ENCODE measurements at places on chromosomes 6 and 20. TPM values are rescaled to one million over a fixed set of nuclear protein-coding genes. Genes with fewer than 3 reads are reported as not detected.

GRCh38 chr6:99093456-99094190, 145.9 kb upstream of the FBXL4 start:
- no peak for DNase-seq

- DNase-seq, result peak; percentile 67
These were observed 665.1 kb downstream of the RNF144B start for GRCh38 chr6:19052219-19052618.

DNA sequence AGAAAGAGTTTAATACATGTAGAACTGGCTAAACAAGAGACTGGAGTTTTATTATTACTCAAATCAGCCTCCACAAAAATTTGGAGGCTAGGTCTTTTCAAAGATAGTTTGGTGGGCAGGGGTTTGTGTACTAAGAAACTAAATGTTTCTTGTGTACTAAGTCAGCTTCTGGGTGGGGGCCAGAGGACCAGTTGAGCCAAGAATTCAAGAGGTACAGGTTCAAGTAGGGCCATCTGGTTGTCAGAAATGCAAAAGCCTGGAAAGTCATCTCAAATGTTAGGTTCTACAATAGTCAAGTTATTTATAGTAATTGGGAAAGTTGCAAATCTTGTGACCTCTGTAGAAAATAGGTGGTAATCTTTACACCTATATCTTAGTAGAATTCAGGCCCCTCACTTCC, 51.7 kb downstream of the CEP43 start:
- DNase-seq, result no peak

DNA sequence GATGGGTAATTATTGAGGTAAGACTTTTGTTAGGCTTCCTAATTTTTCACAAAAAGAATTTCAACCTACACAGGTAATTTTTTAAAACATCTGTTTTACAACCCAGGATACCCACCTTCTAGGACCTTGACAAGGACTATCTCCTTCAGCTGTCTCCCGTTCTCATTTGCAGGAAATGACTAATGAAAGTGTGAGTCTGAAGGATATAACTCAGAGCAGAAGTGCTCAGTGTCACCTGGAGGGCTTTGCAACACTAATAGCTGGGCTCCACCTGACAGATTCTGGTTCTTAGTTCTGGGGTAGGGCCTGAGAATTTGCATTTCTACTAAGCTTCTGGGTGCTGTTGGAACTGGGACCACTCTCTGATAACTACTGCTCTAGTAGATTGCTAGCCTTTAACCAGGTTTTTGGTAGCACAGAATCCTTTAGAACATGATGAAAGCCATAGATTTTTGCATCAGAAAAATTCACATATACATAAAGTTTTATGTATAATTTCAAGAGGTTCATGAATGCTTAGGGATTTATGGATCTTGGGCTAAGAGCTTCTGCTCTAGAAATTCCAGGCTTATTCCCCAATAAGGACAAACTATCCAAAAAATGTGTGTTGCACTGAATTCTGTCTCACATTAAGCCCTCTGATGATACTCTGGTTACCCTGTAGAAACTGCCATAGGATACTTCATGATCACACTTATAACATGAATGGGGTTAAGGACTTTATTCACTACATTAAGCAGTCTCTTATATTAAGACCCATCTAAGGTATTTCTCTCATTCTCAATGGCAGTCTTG, 30.3 kb downstream of the AK9 start:
- no peak for DNase-seq

- peak; percentile 7 for DNase-seq
These were observed 13.1 kb upstream of the DEK start for GRCh38 chr6:18277237-18278006.

Gene RTF2
- total RNA-seq, result 128 TPM

GRCh38 chr6:10201606-10202510, 213.0 kb downstream of the TFAP2A start:
- no peak for DNase-seq

Gene TUBB2B
- total RNA-seq, result 10.4 TPM

Gene TSPYL4
- 34.1 TPM for total RNA-seq

DNA sequence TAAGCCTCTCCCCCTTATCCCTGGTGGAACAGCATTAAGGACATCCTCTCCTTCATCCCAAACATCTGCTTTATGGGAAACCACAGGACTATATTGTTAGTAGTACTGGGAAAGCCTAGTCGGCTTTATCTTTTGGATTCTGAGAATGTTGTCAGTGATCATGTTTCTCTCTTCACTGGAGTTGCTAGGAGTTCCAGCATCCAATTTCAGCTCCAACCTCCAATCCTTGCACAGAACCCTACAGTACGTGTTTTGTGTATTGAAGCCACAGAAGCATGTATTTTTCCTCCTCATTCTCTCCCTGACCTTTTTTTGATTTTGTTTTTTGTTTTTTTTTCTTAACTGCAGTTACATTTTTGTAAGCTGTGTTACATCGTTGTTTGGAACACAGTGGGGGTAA, 84.0 kb downstream of the PHACTR3 start:
- no peak for DNase-seq

DNA sequence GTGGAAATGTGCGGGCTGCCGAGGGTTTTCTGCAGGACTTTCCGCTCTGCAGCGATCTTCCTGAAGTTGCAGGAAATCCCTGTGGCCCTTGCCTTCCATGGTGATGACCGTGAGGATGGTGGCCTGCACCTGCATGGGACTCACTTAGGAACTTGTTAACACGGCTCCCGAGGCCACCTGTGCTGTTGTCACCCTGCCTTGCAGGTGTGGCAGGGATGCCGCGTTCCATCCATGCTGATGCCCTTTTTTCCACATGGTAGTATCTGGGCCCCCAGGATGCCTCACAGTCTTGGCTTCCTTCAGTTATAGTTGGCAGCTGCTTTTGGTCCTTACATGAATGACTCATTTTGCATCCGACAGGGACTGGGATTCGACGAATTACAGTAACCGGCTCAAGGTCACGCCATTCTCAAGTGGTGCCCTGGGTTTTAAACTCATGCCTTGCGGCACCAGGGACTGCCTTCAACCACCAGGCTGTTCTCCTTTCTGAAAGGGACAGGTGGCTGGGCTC, 37.2 kb downstream of the SYNJ2 start:
- DNase-seq, result peak; percentile 53

DNA sequence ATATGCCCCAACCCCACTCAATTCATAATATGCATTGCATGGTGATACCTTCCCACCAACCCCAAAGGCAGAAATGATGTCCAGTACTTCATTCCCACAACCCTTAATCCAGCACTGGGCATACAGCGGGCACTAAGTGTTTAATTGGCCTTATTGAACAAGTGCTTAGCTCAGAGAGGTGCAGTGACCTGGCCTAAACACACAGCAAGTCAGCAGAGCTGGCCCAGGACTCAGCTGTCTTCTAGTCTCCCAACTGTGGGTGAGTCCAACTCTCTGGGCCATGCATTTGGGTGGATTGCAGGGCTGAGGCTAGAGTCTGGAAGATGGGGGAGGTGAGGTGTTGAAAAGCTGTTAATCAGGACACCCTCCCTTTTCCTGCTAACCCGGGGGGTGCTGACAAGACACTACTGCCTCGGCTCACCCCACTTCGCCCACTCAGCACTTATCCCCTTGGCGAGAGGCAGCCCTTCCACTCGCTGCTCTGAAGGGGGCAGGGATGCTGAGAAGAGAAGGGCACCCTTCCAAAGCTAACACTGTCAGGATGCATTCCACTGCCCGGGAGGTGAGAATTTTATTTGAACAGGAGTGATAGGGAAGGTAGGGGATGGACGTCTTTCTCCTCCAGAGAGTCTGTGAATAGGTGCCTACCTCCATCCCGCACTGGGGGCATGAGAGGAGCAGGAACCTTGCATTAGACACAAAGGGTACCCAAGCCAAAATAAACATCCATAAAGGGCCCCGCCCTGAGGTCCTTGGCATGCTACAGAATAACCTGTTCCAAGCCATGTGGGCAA, 14.2 kb downstream of the KCNK5 start:
- DNase-seq, result no peak

GRCh38 chr6:41966961-41967311, 25.3 kb upstream of the CCND3 start:
- DNase-seq, result peak; percentile 54

DNA sequence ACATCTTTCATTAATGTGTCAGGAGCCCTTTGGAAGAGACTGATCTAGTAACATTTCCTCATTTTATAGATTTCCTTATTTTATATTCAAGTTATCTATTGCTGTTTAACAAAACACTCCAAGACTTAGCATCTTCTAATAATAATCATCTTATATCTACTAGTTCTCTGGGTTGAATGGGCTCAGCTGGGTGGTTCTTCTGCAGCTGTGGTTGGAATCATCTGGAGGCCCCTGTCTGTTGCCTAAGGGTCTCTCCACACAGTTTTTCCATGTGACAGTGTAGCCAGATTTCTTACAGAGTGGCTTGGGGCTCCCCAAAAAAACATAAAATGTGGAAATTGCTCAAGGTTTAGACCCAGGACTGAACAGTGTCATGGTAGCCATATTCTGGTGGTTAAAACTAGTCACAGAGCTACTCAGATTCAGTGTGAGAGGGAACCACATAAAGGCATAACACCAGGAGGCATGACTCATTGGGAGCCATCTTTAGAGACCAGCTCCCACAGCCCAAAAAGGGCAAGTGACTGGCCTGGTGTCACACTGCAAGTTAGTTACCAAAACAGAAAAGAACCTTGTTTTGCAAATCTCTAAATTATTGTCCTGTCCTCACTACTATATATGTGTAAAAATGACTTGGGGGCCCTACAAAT, 11.5 kb downstream of the SLC2A10 start:
- peak; percentile 12 for DNase-seq

Gene BFSP1
- 0.32 TPM for total RNA-seq

DNA sequence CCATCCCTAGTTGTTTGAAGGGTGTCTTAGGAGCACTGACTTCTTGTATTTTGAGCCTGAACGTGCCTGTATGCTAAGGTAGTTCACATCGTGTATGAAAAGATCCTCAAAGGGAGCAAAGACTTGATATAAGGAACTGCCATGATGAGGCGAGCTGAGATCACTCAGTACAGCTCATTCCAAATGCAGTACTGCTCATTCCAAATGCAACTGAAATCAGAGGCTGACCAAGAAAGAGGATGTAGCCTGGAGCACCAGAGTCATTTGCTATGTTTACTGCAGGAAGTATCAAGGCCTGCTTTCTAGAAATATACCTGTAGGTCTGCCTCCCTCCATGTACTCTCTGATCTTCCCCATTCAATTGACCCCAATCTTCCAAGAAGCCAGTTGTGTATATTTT, 832.2 kb downstream of the EYS start:
- DNase-seq, result no peak

DNA sequence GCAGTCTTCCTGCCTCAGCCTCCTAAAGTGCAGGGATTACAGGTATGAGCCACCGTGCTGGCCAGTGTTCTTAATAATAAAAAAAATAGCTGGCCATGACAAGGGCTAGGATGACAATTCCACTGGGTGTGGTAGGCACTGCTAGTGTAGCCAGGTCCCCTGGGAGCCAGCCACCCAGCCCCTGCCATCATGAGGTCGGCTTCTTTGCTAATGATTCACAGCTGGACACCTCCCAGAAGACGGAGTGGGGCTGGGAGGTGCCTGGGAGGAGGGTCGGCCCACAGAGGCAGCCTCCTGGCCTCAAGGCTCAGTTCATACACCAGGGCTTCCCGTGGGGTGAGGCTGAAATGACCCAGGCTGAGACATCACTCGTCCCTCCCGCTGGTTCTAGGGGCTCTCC, 230.4 kb downstream of the TAF4 start:
- DNase-seq, result no peak

All from GM23248 (cell line).